ENCODE measurements at places on chromosomes 2 and 18.

DNA sequence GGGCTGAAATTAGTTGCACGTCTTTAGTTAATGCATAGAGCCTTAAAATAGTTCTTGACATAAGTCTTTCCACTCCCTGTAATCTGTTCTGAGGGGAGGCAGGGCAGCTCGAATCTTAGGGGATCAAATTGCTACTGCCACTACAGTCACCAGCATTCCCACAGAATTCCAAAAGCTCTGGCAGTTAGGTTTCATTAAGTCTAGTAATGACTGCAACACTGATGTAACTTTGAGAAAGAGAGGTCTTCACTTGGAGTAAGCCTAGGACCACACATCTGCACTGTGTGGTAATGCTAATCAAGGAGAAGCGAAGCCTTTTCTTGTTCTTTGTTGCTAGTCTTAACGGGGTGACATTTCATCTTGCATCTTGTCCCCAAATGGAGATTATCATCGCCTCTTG lies 19.3 kb upstream of the NCK2 start:
- no peak for DNase-seq

DNA sequence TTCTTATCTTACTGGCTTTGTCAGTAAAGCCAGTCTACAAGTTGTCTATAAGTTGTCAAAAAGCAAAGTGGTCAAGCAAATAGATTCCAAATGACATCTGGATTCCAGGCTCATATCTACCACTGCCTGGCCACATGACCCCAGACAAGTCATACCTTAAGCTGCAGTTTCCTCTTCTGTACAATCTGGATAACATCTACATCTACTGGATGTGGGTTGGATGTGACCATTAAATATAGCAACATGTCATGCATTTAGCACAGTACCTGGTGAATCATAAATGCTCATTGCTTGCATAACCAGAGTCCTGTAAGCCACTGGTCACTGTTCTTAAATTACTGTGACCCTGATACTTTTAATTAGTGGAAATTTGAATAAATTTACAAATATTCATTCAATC lies 16.8 kb downstream of the COBLL1 start:
- no peak for DNase-seq

DNA sequence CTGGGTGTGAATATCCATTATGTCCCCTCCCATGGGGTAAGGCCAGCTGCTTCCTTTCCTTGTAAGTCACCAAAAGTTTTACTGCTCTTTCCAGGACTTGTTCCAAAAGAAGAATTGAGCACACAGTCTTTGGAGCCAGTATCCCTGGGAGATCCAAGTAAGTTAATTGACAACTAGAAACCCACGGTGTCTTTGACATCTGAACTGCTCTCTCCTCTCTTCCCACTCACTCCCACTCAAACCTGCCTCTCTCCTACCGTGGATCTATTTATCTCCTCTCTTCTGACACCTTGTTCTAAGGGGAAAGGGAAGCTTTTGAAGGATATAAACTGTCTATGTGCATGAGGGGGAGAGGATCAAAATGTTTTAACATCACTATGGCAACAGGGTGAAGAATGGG lies 86.7 kb downstream of the VIT start:
- DNase-seq: no peak

- no peak for DNase-seq
Measured at GRCh38 chr2:166088634-166089033, 39.2 kb downstream of the SCN1A start.
